Fibroblast of lung (primary cell): ENCODE measurements at places on chromosomes 2 and 18. TPM values are rescaled to one million over a fixed set of nuclear protein-coding genes. Genes with fewer than 3 reads are reported as not detected.

- DNase-seq: no peak
Measured at GRCh38 chr2:127098711-127099110, 8.2 kb downstream of the BIN1 start.

KRTCAP3 gene
- total RNA-seq: 0.33 TPM in 1 of 2 replicates, not detected in the other

ALLC gene
- total RNA-seq: not detected in 2 replicates

BCL2 gene
- 3.6 and 9.0 TPM in 2 replicates for total RNA-seq

NT5C1B gene
- not detected in 2 replicates for total RNA-seq

- DNase-seq: no peak
Measured at GRCh38 chr2:211611061-211611518, 927.5 kb downstream of the ERBB4 start.
